ENCODE measurements at places on chromosomes 12 and 14.
A peak's percentile ranks its signal among the peaks of the same experiment; 100 is the strongest.

- DNase-seq = peak; percentile 17
These were observed 206.0 kb upstream of the MYL2 start for GRCh38 chr12:111126331-111126730.

DNA sequence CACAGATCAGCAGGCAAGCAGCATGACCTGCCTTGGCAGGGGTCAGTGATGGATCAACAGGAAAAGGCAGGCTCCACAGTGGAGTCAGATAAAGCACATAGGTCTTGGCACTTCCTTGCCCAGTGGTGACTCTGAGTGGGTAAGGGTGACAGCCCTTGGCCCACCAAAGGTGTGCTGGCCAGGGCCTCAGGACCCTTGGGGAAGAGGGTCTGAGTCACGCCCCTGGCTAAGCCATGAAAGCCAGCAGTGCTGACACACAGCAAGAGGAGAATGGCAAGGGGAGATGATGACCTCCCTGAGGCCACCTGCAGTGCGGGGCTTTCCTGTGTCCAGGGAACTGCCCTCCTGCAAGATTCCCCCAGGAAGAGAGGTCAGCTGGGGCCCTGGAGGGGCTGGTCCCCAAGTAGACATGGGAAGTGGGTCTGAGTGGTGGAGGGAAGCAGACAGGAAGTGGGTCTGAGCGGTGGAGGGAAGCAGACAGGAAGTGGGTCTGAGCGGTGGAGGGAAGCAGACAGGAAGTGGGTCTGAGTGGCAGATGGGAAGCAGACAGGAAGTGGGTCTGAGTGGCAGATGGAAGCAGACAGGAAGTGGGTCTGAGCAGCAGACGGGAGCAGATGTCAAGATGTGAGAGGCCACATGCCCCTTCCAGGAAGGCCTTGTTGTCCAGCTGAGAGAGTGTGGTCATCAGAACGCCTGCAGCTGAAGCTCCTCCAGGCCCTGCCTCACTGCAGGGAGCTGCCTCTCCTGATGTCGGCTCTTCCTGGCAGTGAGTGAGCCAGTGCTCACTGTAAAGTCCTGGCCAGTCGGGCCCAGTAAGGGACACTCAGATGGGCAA lies 34.8 kb downstream of the DIO3 start:
- DNase-seq = peak; percentile 79

GRCh38 chr14:95193081-95193480 lies 35.8 kb upstream of the DICER1 start:
- no peak for DNase-seq

DNA sequence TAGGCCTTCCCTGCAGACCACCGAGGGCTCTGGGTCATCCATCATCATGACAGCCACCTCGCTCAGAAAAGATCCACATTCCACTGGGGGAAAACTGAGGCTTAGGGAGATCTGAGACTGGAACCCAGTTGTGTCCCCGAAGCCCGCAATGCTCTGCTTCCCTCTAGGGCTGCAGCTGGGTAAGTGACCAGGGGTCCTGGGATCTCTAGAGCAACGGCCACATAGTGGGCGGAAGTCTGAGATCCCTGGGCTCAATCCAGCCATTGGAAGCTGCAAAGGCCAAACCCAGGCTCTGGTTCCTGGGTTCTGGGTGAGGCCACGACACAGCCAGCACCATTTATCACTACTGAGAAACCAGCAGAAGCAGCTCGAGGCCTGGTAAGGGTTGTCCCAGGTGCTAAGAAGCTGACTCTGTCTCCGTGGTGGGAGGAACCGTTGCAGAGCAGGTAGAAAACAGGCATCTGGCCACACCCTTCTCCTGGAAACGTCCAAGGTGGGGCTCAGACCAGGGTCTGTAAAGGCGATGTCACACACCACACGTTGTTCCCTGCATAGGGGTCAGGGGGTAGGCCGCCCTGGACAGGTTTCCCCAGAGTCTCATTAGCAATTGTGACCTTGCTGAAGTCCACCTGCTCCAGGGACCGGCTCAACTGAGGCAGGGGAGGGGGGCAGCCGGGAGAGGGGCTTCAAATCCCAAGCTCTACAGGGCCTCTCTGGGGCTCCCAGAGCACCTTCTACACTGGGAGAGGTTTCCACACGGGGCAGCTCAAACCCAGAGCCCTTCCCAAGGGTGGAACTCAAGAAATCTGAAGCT lies 38.6 kb downstream of the BCL11B start:
- DNase-seq = no peak

DNA sequence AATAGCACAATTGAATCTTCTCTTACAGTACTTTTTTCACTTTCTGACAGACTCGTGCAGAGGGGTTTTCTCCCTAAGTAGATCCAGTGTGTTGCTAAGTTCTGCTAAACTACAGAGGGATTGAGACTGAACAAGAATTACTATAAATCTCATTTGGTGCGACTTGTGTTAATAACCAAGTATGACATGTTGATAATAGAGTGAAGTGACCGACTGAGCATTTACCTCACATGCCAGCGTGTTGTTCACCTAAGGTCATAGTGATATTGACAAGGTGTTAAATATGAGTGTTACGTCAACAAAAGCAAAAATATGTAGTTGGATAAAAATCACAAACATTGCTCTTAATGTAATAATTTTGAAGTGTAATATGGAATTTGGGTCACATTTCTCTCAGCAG lies 97.8 kb upstream of the PDE3A start:
- DNase-seq = no peak

DNA sequence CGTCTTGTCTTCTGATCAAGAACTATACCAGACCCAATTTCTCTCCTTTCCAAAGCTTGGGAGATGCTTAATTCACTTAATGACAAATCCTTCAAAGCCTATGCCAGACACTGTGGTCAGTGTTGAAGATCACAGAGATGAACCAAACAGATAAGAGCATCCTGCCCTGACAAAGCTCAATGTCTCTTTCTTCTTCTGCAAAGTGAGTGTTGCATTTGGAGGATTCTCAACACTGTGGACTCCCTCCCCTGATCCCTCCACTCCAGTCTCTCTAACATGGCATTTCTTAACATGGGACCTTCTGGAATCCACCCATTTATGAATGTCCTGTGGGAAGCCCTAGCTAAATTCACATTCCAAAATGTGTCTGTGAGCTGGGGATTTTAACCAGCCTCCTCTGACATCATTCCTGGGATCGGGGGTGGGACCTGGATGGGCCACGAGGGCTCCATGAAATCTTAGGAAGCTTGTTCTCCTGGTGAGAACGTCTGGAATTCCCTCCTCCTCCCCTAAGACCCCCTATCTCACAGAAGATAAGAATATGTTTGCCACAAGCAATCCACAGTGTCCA lies 20.3 kb downstream of the SYNE3 start:
- no peak for DNase-seq

DNA sequence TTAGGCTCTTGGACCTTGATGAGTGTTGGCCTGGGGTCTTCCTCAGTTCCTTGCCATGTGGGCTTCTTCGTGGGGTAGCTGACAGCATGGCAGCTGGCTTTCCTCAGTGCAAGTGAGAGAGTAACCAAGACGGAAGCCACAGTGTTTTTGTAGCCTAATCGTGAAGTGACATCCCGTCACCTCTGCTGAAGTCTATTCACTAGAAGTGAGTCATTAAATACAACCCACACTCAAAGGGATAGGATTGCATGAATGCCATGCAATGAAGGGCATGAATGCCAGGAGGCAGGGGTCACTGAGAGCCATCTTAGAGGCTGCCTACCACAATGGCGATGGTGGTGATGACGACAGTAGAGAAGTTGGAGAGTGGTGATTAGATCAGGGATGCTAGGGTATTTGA lies 13.5 kb upstream of the ASIC1 start:
- DNase-seq = no peak

DNA sequence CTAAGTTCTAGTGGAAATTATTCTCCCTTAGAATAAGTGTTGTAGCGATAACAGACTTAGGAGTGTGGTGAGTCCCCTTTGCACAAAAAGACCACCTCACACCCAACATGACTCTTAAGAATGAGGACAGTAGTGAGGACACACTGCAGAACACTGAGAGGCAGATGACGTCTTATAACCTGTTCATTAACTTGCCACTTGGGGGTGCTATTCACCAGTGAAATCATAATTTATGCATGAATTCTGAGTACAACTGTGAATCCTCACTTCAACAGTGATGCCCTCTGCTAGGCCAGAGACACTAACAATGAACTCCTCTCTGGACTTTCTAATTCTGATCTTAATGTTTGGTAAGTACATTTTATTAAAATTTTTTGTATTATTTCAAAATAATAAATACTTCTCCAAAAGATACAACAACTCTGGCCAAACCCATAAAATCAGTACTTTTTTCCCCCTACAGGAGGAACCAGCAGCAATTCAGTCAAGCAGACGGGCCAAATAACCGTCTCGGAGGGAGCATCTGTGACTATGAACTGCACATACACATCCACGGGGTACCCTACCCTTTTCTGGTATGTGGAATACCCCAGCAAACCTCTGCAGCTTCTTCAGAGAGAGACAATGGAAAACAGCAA lies 274.7 kb downstream of the DAD1 start:
- DNase-seq = no peak
